ENCODE measurements at places on chromosomes 4 and X.

GRCh38 chrX:64338296-64338695, 57.0 kb downstream of the MTMR8 start:
- no peak for DNase-seq

DNA sequence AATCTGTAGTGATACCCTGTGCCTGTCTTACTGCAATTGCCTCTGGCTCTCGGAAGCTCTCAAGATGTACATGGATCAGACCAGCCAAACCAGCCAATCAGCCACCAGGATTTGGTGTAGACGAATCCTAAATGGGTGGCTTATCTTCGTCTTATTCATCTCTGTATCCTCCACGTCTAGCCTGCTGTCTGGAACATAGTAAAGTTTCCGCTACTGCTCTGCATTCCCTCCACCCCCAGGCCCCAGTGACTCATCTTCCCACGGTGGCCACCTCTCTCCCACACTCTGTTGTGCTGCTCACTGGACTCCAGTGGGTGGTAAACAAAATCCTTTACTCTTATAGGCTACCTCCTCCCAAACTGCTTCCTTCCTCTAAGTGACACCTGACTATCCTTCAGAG, 37.8 kb downstream of the SEPTIN6 start:
- DNase-seq: peak; percentile 49

- no peak for DNase-seq
Measured at GRCh38 chrX:130179170-130179569, 7.4 kb downstream of the RAB33A start.

- DNase-seq: no peak
Measured at GRCh38 chr4:120056246-120056645, 10.4 kb downstream of the MAD2L1 start.

- DNase-seq: no peak
Measured at GRCh38 chrX:9604111-9604907, 139.5 kb downstream of the TBL1X start.

DNA sequence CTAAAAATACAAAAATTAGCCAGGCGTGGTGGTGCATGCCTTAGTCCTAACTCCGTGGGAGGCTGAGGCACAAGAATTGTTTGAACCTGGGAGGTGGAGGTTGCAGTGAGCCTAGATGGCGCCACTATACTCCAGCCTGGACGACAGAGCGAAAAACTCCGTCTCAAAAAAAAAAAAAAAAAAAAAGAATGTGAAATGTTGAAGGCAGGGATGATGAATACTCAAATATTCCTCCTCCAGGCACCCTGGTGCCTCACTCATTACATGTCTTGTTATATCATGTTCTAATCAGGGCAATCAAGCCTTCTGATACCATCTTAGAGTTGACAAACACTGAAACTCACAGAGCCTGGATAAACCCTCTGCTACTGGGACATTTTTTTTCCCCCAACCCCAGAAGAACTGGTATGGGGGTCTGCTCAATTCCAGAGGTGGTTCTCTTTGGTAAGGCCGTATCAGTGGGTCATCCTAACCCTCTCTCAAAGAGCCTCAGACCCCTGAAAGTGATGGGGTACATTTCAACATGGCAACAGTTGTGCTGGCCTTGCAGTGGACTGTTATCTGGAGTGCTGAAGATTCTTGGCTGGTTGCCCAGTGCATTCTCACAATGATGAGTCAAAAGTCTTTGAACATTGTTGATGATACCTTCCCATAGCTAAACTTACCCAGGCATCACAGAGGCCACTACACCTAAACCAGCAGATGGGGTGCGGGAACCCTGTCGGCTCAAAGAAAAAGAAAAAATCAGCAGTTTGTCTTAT, 2.4 kb upstream of the SH3KBP1 start:
- DNase-seq: peak; percentile 14

Measured in stimulated activated CD8-positive, alpha-beta memory T cell treated with anti-CD3 and anti-CD28 coated beads, Interleukin-4, amount 100 ng/mL, for 24 hours (primary cell).